ENCODE measurements at places on chromosomes 6 and 20.

- no peak for DNase-seq
These were observed 99.6 kb downstream of the MAP3K4 start for GRCh38 chr6:161091151-161091550.

DNA sequence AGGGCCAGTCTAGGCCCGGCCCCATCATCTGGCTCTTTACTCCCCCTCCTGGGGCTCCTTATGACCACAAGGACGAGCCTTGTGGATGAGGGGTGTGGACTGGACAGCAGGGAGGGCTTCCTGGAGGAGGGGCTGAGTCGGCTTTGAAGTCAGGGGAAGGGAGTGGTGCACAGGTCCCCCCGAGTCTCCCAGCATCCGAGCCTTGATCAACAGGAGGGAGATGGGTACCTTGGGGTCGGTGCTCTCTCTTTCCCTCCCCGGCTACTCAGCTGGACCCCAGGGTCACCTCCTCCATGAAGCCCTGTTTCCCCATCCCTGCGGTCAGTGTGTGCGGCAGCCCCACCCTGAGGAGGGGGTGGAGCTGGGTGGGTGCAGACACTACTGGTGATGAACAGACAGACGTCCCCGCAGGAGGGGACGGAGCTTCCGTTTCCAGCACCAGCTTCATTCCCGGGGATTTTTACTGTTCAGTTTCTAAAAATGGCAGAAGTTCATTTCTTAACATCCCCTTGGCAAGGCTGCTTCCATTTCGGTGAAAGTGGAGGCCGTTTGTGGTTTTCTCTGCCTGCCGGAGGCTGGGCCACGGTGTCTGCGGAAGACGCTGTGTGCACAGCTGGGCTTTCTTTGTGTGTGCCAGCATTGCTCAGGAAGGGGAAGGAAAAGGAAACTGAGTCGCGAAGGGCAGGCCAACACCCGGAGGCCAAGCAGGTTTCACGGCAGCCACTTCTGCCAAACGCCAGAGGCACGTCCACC, 19.6 kb downstream of the NTSR1 start:
- DNase-seq: no peak

DNA sequence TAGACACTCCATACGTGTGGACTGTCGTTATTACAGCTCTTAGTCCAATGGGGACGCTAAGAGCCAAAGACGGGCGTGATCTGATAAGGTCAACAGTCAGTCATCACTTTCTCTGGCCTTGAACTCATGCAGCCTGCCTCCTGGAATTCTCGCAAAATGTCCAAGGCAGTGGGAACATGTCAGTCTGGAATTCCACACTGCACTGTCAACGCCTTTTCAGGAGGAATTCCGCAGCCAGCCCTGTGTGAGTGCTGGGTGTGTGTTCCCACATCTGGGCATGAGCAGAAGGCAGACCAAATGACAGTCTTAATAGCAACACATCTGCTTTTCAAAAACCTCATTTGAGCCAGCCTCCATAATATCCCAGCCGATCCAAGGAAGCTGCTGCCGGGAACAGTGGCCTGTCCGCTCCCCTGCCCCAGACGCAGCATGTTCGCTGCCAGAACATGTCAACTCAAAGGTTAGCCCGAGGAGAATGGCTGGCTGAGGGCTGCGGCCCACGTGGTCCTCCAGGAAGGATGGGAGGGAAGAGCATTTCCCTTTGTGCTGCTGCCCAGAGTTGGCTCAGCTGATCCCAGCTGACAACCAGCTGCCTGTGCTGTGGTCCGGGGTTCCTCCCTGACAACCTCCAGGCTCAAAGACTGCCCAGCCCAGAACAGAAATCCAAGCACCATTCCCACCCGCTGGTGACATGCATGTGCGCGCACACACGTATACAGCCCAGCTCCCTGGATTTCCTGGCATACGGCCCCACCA, 103.1 kb downstream of the SULF2 start:
- DNase-seq: no peak

DNA sequence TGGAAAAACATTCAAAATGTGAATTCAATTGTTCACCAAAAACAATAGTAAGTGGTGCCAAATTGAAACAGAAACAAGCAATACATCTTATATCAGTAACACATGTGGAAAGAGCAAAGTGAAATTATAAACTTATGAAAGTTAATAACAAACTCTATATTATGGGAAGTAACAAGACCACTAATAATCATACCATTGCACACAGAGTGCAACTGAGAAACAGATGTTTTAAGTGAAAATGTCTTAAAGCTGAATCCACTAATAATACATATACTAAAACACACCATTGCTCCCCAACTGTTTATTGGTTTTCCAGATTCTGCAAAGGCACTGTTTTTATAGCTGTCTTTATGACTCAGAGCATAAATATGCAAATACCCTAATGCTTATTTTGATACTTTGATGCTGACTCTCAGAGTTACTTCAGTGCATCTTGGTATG, 292.3 kb downstream of the RFPL4B start:
- no peak for DNase-seq

DNA sequence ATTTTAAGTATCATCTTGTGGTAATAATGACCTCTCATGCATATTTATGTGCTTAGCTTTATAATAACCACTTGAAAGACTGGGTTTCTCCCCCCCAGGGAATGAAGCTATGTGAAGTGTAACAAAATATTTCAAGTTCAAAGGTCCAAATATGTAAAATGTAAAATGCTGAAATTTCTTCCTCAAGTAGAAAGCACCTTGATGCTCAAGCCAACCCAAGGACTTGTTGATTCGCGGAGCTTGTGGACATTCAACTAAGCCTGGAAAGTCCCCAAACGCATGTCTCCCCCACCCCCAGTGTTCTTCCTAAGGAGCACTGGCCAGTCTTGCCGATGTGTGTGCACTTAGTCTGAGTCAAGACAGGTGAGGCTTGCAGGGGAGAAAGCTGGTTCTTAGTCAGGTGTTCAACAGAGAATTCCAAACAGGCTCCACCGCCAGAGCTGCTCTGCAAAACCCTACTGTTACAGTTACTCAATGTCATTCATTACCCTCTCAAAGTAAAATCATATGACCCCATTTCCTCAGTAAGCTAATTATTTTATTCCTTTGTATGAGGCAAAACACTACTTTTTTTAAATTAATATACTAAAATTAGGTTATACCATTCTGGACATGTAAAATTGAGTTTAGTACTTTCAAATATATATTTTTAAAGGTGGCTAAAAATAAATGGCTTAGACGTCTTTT, 46.9 kb upstream of the QKI start:
- no peak for DNase-seq

- no peak for DNase-seq
These were observed 1.0 kb upstream of the TAGAP start for GRCh38 chr6:159045801-159046200.

- DNase-seq: no peak
These were observed 20.5 kb downstream of the BPIFB4 start for GRCh38 chr20:33099843-33100538.

DNA sequence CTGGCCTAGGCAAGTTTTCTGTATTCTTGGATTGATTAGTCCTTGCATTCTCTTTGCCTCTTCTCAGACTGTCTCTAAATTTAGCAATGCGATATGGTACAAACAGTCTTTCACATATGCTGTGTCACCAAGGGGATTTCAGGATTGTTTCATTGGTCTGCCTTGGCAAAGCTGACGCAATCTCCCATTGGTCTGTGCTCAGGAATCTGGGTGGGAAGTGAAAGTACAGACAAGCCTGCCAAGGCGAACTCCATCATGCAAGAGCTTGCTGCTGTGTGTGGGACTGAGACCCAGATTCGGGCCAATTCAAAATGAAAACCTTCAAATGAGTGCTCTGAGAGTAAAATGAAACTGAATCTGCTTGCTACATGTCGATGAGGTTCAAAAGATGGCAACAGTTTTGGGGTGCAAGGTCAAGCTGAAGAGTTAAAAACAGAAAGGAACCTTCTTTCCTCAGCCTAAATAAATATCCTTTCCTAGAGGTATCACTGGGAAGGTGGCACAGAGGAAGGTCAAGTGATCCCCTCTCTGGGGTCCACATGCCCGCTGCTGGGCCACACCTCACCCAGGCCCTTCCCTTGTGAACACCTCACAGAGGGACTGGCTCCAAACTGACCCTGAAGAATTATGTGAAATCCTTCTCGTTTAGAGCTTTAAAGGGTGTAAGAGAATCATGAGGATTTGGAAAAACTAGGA, 198.8 kb upstream of the PREP start:
- DNase-seq: peak; percentile 15

DNA sequence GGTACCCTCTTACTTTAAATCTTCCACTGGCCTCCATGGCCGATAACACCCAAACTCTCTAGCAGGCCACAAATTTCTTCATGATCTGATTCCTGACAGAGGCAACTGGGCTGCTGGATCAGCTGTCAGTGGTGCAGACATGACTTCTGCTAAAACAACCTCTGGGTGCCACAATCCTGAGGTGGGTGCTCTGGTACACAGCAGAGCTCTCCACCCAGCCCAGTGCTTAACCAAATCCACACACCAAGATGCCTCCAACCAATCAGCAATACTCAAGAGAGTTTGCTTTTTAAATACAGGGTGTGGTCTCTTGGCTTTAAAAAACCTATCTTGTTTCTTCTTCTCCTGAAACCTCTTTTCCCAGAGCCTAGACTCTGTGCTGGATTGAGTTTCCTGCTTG, 126.6 kb upstream of the SPACA1 start:
- no peak for DNase-seq

DNA sequence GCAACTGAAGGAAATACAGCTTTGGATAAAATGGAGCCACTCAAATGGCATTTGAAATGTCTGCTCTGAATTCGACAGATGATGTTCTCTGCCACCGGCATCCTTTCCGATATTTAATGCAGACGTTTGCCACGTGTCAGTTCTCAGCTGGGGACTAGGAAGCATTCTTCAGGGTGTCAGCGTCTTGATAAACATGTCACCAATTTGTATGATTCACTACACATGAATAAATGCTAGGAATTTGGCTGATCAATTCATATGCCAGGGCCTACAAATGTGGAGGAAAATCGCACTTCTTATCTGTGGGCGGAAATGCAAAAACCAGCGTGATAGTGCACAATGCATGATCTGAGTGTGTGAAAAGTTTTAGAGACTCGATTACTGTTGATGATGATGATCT, 169.5 kb downstream of the SLC24A3 start:
- DNase-seq: no peak

- no peak for DNase-seq
These were observed 532.6 kb upstream of the JARID2 start for GRCh38 chr6:14713008-14713960.

- DNase-seq: peak; percentile 80
These were observed at the start of gene TNF for GRCh38 chr6:31575335-31575901. TSS of gene TNF (plus strand) at chr6:31575565. CDS start at chr6:31575742, 177 bp downstream.

GRCh38 chr6:116217069-116217468, 36.8 kb downstream of the TSPYL4 start:
- no peak for DNase-seq

- no peak for DNase-seq
These were observed 113.8 kb downstream of the CEBPB start for GRCh38 chr20:50304501-50304856.

DNA sequence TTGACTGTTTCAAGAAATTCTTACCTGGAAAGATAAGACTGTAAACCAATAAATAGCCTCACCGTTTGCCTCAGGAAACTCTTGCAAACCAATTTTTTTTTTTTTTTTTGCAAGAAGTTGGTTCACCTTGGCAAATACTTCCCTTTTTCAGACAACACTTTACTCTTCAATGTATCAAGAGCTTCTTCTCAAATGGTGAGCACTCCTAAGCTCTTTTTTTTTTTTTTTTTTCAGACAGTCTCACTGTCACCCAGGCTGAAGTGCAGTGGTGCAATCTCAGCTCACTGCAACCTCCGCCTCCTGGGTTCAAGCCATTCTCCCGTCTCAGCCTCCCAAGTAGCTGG, 22.7 kb upstream of the SNTA1 start:
- no peak for DNase-seq

DNA sequence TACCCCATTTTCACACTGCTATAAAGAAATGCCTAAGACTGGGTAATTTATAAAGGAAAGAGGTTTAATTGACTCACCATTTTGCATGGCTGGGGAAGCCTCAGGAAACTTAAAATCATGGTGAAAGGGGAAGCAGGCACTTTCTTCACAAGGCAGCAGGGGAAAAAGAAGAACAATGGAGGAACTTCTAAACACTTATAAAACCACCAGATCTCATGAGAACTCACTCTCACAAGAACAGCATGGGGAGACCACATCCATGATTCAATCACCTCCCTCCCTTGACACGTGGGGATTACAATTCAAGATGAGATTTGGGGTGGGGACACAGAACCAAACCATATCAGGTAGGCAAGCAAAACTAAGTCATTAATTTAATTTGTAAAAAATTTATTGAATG, 343.2 kb downstream of the FRK start:
- DNase-seq: no peak

DNA sequence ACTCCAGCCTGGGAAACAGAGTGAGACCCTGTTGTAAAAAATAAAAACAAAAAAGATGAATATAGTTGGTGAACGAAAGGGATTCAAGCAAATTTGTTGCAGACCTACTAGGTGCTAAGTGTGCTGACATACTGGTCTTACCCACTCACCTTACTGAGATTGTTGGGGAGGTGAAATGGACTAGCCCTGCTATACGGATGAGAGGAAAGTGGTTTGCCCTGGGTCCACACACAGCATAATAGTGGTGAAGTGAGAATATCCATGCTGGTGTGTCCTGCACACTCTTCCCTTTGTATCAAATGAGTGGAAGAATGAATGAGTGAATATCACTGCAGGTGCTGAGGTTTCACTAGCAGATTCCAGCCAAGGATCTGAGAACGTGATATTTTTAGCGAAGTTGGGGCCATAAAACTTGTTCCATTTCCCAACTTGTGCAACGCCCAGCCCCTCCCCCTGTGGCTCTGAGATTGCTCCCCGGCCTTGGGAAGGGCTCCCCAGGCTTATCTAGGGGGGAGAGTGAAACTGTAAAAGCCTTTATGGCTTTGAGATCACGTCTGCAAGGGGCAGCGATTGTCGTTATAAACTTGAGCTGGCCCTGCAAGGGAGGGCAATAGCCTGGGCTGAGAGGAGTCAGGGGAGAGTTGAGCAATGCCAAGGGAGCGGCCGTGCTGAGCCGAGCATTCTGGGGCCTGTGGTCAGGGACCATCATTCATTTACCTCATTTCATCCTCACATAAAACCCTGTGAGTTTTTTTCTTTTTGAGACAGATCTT, 33.2 kb upstream of the TTPAL start:
- DNase-seq: no peak

GRCh38 chr6:1381481-1382330, 7.7 kb upstream of the FOXF2 start:
- DNase-seq: peak; percentile 68

DNA sequence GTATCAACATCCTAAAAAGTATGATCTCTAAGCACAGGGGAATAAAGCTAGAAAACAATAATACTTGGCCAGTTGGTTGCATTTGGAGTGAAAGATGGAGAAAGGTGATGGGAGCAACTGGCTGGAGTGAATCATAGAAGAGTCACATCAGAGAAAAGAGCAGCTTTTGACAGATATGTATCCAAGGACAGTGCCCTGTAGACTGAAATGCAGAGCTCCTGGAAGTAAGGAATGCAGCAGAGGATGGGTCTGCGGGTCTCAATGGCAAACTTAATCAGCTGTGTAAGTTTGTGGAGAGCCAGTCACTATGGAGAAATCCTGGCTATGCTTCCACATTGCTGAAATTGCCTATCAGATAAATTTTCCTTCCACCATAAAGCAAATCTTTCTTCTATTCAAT, 253.6 kb upstream of the PRND start:
- no peak for DNase-seq
